Natural killer cell treated with Interleukin-12 subunit alpha and Interleukin-12 subunit beta and Interleukin-15 and Interleukin-18, amount 100 ng/mL, for 72 hours (primary cell): ENCODE measurements at places on chromosomes 2 and 18. TPM values are rescaled to one million over a fixed set of nuclear protein-coding genes. Genes with fewer than 3 reads are reported as not detected.

GRCh38 chr2:68605939-68606338, 37.4 kb upstream of the PROKR1 start:
- DNase-seq: no peak

DNA sequence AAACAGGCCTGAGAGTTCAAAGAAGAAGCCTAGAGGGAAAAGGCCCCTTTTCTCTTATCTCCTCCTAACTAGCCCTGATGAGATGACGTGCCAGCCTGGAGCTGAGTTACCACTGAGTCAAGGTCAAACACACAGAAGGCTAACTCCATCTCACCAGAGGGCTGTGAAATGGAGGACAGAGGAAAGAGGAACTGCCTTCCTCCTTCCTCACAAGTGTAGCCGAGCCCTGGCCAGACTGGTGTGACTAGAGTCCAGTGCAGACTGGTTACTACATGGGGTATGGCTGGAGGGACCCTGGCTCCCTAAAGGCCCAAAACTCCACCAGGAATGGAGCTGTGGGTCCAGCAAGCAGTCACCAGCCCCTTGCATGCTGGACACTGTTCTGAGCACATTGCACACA, 35.7 kb upstream of the GYPC start:
- DNase-seq: no peak

DNA sequence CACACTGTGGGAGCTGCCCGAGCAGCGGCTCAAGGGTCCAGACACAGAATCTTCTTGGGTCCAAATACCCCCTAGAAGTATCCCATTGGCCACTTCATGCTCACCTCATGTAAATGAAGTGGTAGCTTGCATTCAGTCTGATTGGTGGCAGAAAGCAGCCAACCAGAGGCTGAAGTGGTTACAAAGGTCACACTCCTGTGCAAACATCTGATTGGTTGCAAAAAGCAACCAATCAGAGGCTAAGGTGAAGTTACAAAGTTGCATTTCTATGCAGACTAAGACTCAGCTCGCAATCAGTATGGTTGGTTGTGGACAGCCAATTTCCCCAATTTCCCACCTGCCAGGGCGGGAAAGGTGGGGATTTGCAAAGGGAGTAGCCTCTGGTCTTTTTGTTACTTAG, 94.3 kb downstream of the DGKD start:
- DNase-seq: no peak

DNA sequence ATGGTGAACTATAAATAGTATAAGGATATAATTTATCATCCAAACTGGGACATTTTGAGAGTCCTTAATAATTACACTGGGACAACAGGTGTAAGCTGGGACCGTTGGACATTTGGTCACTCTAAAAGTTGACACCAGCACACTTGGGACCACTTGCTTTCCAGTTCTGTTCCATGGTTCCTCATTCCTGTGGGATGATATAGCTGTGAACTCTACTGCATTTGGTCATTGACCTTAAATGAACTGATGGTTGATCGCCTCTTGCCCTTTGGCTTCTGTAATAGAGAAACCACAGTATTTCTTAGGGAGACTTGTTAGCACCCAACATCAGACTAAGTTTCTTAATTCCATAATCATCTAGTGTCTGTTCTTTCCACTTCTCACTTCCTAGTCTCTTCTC, 46.7 kb downstream of the EML6 start:
- DNase-seq: no peak

GRCh38 chr2:96153291-96153713, 8.1 kb upstream of the DUSP2 start:
- peak; percentile 52 for DNase-seq

GRCh38 chr2:237904831-237905599, 45.6 kb downstream of the RAMP1 start:
- DNase-seq: peak; percentile 76

DNA sequence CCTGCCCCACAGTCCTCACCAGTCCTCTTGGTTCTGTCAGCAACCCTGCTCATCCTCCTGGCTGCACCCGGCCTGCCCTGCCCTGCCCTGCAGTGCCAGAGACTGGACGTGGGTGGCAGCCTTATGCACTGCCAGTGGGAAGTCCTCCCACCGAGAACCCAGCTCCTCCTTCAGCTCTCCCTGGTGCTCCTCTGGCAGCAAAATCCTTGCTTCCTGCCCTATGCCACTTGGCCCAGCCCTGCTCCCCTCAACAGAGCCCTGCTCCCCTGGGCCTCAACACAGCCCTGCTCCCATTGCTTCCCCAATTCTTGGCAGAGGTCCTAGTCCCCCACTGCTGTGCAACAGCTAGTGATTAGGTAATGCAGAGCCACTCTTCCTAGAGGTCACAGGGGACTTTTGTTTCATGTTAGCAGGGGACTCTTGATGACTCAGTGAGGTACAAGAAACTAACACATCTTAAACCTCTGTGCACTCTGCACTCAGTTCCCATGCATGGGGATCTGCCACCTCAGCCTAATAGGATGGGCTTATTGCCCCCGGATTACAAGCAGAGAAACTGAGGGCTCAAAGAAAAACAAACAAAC, 58.0 kb upstream of the EDAR start:
- no peak for DNase-seq

- DNase-seq: no peak
Observed at GRCh38 chr2:26174691-26175465, 2.0 kb downstream of the GAREM2 start.

DNA sequence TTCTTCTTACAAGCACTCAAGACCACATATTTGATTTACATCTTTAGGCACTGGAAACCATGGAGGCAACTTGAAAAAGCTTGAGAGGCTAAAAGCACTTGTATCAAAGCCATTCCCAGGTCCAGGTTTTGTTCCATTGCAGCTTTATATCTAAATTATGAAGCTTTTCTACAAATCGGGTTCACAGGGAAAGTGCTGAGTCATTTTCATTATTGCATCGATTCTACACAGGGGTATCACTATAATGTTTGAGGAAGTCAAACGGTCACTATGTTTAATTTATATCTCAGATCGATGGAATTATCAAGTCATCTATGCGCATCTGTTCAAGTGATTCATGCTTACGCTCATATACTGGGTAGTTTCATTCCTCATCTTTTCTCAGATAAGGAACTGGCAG, 118.7 kb downstream of the VWC2L start:
- DNase-seq: no peak

GRCh38 chr2:60553495-60554073, at the start of gene BCL11A:
BCL11A (minus strand) TSS chr2:60553654; CDS start chr2:60553270, 384 bp downstream.
- DNase-seq: no peak

GRCh38 chr2:219459460-219460311, 25.0 kb downstream of the SPEG start:
- DNase-seq: no peak

- DNase-seq: no peak
Observed at GRCh38 chr18:61637905-61638595, 254.8 kb downstream of the RNF152 start.

DNA sequence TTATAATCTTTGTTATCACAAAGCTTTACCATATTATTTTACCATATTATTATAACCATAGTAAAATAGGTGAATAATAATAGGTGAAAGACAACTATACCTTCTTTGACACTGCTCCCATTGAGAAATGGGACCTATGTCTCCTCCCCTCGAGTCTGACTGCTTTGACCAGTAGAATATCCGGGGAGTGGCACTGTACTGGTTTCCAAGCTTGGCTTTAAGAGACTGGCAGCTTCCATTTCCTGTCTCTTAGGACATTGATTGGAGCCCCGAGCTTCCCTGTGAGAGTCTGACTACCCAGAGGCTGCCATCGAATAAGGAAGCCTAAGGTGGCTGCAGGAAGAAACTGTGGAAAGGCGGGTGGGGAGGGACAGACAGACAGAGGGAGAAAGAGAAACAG, 40.1 kb upstream of the PLEKHM3 start:
- DNase-seq: no peak

- no peak for DNase-seq
Observed at GRCh38 chr2:168639441-168639898, 163.0 kb upstream of the NOSTRIN start.

GRCh38 chr2:15348045-15348444, 213.1 kb downstream of the NBAS start:
- DNase-seq: no peak

GRCh38 chr2:163778045-163778781, 42.4 kb upstream of the FIGN start:
- no peak for DNase-seq

- no peak for DNase-seq
Observed at GRCh38 chr2:160317181-160318099, 117.4 kb upstream of the ITGB6 start.

DNA sequence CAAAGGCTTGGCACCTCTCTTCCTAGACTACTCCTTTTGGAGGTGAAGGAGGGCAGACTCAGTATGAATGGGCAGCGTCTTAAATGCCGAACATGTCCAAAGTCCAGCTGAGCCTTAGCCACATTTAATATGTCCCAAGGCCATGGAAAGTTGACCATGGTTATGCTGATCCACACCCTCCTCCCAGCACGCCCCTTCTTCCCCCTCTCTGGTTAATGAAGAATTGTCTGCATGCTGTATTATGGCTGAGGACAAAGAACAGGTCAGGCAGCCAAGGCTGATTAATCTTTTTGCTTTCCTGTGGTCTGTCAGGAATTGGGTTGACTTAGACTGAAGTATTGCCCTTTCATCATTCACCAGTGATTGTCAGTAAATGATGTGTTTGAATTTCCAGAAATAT, 5.8 kb upstream of the MYOM1 start:
- DNase-seq: no peak

GRCh38 chr2:241561832-241562231, 3.3 kb downstream of the BOK start:
- no peak for DNase-seq

DNA sequence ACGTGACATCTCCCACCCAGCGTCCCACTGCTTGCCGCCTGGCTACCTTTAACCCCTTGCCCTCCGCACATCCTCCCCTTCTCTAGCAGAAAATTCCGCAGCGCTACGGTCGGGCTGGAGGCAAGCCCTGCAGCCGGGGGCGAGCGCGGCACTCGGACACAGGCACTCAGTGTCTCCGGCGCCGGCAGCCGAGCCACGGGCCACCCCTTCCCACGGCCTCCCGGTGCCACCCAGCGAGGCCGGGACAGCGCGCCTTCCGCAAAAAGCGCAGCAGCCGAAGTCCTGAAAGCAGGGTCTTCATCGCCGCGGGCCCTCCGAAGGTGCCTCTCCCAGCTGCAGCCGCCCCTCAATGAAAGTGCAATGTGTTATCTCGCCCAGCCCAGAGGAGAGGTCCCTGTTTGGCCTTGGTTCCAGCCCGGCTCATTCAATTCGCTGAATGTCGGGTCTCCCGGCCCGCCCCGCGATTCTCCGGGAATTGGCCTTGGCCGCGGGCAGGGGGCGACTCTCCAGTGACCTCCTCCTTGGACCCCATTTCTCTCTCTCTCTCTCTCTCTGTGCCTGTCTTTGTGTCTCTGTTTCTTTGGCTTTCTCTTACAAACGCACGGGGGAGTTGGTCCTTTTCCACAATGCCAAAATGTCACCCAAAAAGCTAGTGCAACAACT, 1.1 kb downstream of the DLGAP1 start:
- DNase-seq: no peak

DNA sequence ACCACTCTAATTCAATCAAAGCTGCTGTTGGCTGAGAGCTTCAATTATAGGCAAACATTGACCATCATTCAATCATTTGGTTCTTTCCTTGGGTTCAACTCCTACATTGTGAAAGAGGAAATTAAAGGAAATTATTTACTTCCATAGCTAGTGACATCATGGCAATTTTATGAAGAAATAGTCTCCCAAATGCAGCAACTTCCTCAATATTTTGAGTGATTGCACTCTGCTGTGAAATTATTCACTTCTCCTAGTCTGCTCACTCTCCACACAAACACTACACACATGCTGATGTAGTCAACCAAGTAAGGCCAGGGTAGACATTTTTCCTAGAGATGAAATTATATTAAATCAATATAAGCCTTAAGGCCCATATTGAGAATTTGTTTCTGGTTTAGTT, 86.7 kb upstream of the NCKAP5 start:
- DNase-seq: no peak

GRCh38 chr18:57445488-57446319, 10.5 kb downstream of the ONECUT2 start:
- no peak for DNase-seq

DNA sequence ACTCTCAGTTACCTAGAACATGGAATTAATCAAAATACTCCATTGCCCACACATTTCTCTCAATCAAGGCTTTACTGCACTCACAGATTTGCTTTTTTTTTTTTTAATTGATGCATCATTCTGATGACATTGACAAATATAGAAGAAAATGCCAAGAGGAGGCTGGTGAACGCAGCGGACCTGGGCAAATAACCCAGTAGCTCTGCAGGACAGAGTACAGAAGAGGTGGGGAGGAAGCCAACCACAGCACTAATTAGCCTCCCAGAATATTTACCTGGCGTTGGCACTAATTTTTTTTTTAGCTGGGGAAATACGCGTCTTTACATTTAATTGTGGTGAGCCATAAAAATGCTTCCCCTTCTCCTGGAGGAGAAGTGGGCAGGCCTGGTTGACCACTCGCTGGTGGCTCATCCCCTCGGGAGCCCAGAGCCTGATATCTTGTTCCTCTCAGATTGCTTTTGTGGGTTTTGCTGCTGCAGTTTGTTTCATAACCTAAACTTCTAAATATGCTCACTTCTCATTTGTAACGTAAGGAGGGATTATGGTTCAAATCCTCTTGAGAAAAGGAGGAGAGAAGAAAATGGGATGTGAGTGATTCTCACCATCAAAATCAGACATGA, 165.8 kb upstream of the EPB41L3 start:
- DNase-seq: no peak

GRCh38 chr2:27765621-27766286, 5.8 kb upstream of the MRPL33 start:
- DNase-seq: peak; percentile 65

GRCh38 chr2:29535188-29535587, 386.2 kb downstream of the ALK start:
- DNase-seq: no peak

GRCh38 chr2:100321866-100322820, at the start of gene LONRF2:
LONRF2 (minus strand) TSS chr2:100322501; CDS start chr2:100322093, 408 bp downstream.
- DNase-seq: no peak

DNA sequence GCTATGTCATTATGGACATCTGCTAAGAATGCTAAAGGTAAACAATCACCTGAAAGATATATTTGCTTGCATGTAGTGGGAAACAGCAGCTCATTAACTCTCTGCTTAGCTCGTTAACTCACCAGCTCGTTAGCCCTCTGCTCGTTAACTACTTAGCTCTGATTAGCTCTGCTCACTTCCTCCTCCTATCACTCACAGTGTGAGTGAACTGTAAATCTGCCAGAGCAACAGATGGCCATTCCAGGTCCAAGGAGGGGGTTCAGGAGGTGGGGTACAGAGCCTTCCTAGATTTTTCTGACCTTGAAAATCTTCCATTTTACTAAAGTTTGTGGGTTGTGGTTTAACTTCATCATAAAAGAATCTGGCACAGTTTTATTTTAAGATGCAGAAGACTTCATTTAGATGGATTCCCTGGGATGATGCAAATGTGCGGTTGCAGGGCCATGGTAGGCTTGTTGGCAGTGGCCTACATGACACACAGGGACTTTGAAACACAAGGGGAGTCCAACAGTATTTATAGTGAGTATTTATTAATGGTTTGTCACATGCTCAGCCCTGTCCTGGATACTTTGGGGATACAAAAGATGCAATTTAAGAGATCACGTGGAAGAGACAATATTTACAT, 1633.7 kb upstream of the CELF4 start:
- no peak for DNase-seq

SLC40A1 gene
- total RNA-seq: 0.10 TPM

ZNF236 gene
- 37.4 TPM for total RNA-seq

SULT1C4 gene
- not detected for total RNA-seq

APOB gene
- not detected for total RNA-seq

PMAIP1 gene
- total RNA-seq: 48.8 TPM

GAL3ST2 gene
- total RNA-seq: 0.83 TPM

TMEM169 gene
- 1.9 TPM for total RNA-seq

SFT2D3 gene
- total RNA-seq: 5.2 TPM

TNS1 gene
- total RNA-seq: 2.1 TPM
